ENCODE measurements at places on chromosomes 11 and 22. TPM values are rescaled to one million over a fixed set of nuclear protein-coding genes. Genes with fewer than 3 reads are reported as not detected.

The GGT5 gene
- 2.6 TPM for total RNA-seq

The LDHAL6A gene
- total RNA-seq, result not detected

The KRTAP5-11 gene
- not detected for total RNA-seq

DNA sequence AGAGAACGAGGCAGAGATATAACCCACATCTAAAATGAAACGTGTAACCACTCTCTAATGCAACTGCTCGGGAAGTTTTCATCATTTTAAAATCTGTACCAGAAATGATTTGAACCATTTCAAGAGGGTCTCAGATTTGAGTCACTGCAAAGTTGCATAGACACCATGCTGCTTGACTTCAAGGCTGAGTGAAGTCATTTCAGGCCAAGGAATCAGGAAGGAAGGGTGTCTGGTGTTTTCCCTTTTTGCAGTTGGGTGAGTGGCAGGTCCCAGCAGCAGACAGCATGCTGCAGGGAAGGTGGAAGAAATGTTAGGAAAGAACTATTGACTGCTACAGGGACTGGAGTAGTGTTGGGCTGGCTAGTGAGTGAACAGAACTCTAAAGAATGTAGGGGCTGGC lies 16.5 kb downstream of the TANGO2 start:
- no peak for DNase-seq

DNA sequence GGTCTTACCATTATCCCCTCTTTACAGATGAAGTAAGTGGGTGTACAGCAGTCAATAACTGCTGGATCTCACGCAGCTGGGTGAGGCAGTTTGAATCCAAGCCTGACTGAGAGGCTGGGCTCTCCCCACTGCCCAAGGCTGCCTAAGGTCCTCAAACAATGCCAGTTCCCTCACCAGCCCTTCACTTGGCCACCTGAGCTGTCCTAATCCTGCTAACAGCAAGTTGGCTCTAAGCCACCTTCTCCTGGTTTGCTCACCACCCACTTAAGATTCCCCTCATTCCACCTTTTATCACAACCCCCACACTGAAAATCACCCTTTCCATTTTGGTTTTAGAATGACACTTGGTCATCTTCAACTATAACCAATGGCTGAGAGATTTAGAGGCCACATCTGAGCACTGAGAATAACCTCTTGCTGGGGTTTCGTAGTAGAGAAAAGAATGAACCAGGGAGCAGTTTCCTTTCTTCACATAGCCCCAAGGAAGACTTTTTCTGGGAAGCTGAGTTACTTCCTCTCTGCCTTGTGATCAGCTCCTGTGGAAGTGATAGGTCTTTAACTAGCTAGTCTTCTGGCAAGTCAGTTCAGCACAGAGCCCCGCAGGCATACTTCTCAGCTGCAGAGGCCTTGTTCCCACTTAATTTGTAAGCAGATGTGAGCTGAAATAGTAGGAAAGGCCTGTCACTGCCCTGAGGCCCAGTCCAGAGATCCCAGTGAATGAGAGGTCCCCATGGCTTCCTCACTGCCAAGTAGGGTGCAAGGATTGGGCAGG lies 57.8 kb upstream of the TTC12 start:
- DNase-seq, result no peak

- DNase-seq, result peak; percentile 67
Measured at GRCh38 chr11:469684-470560, 19.8 kb downstream of the PTDSS2 start.

- DNase-seq, result no peak
Measured at GRCh38 chr11:82546661-82547557, 186.8 kb downstream of the FAM181B start.

- DNase-seq, result peak; percentile 20
Measured at GRCh38 chr11:83951521-83951920, 665.4 kb upstream of the CCDC90B start.

GRCh38 chr11:22157531-22157930 lies 35.4 kb upstream of the ANO5 start:
- no peak for DNase-seq

The C11orf21 gene
- total RNA-seq, result 0.52 TPM

- no peak for DNase-seq
Measured at GRCh38 chr22:23036684-23037428, 33.5 kb upstream of the GNAZ start.

- no peak for DNase-seq
Measured at GRCh38 chr22:34858066-34858465, 207.9 kb upstream of the ISX start.

The SMIM35 gene
- not detected for total RNA-seq

- DNase-seq, result peak; percentile 59
Measured at GRCh38 chr22:44026630-44027511, 2.8 kb downstream of the PARVB start.

DNA sequence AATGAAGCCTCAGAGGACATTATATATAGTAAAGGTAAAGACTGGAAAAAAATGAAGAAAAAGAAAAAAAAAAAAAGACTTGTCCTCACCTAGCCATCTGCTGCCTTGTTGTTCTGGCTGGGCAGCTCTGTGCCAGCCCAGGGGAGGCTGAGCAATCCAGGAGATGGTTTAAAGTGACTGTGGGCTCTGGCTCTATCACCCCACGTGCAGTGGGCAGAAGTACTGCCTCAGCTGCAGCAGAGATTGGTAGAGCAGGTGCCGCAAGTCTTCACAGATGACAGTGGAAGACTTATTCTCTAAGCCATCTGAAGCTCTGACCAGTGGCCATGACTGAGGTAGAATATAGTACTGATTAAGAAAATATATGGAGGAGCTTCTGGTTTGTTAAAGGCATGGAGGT lies 62.2 kb downstream of the SGSM3 start:
- DNase-seq, result no peak

DNA sequence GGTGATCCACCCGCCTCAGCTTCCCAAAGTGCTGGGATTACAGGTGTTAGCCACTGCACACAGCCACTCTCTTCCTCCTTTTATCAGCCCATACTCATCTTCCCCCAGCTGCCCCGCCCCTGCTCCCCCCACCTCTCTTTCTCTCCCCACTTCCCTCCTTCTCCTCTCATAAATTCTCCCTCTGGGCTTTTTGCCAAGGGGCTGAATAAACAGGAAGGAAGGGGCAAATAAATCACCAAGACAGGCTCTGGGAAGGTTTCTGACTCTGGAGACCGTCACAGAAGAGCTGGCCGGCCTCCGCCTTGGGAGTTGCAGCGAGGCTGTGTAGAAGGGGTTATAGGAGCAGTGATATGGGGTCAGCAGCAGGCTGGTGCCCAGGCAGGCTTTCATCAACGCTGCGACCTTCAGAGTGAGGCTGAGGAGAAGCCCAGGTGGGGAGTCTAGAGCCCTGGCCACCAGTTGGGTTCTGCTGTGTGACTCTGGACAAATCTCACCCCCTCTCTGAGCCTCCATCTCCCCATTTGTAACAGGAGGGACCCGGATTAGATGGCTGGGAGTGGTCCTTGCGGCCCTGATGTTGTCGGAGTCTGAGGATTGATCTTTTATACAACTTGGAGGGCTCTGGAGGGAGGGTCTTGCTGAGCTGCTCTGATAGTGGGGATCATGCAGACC lies 62.6 kb upstream of the RASD2 start:
- DNase-seq, result peak; percentile 93

- DNase-seq, result no peak
Measured at GRCh38 chr11:20000351-20001134, 159.7 kb downstream of the DBX1 start.

GRCh38 chr11:14519597-14519916 lies 629 bp downstream of the PSMA1 start:
- no peak for DNase-seq

DNA sequence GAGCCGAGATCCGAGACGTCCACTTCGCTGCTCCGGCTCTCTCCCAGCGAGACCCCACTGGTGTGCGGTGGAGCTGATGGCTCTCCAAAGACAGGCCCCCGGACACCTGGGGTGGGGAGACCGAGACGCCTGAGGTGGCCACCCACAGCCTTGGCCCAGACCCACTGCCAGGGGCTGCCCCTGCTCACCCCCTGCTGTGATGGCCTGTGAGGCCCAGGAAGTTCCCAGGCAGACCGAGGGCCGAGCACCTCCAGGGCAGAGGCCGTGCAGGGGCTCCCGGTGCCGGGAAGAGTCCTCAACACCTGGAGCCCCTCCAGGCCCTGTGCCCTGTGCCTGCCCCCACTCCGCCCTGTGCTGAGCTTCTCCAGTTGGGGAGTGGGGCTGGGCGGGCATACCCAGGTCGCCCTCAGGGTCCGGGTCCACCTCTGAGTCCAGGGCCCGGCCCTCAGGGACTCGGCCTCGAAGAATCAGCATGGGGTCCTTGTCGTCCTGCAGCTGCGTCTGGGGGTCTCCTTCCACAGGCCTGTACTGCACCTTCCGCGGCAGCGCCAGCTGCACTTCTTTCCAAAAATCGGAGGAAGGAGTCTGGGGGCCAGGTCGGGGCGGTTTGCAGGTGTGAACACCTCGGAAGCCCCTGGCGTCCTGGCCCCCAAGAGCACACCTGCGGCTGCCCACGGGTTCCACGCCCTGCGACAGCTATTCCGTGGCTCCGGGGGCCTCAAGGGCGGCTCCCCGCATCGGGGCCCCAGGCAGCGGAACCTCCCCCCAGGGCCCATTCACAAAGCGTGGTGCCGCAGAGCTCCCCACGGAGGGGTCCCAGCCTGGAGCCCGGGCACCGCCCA lies 8.6 kb downstream of the SIGIRR start:
- no peak for DNase-seq

The MS4A15 gene
- 0.13 TPM for total RNA-seq

- no peak for DNase-seq
Measured at GRCh38 chr22:50171319-50171964, 911 bp downstream of the PANX2 start.

DNA sequence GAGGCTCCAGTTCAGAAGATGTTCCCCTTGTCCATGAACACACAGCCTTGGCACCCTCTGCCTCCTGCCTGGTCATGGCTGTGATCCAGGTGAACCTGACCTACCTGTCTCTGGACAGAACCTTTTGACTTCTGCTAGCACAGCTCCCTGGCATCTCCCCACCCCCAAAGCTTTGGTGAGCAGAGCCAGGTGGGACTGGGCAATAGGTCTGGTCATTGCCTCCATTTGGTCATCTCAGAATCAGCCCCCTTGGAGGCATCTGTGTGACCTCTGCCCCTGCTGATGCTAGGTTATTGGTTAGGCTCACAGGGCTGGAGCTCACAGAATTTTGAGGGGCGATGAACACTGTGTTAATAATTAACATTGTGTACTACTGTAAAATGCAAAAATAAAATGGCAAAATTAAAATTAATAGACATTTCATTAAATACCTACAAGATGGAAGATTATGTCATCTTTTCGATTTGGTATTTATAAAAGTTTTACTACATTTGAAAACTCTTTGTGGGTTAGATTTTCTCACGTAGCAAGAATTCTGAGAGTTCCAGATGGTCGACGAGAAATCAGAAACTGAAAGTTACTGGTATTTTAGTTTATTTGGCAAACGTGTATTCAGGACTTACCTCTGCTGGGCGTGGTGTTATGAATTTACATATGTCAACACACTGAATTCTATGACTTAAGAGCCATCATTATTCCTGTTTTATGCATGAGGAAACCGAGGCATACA lies 8.3 kb upstream of the KIAA0930 start:
- DNase-seq, result no peak

The TMA7B gene
- total RNA-seq, result 0.20 TPM

DNA sequence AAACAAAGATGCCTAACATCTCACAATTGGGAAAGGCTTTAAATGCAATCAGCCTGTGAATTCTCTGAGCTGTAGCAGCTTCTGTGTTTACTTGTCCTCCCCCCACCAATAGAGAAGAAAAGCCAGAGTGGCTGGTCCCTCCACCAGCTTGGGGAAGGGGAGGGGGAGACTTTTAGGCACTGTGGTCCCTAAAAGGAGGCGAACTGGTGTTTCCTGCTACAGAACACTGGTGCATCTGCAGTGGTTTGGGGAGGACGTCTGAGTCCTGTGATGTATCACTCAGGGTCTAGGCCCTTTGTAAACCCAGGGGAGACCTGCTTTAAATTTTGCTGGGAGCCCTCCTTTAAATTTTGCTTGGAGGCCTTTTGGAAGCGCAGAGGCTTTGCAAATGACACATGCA lies 16.9 kb downstream of the TNRC6B start:
- no peak for DNase-seq

DNA sequence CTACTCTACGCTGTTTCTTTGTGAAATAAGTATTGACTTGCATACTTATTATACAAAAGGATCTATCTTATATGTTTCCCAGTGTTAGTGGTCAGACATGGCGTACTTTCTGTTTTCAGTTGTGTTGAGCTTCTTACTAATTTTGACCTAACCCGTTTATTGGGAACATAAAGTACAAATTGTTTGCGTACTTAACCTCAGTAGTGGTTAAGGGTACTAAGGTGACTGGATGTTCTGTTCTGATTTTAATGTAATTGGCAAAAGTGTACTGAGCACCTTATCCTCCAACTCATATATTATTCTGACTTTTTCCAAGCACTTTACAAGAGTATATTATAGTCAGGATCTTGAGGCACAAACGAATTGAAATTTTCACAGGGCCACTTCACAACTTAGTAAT lies 17.2 kb downstream of the TBCEL start:
- DNase-seq, result no peak

GRCh38 chr11:86021377-86021776 lies 47.5 kb downstream of the PICALM start:
- no peak for DNase-seq

The TNNT3 gene
- total RNA-seq, result 0.72 TPM

GRCh38 chr11:108804511-108804910 lies 139.6 kb downstream of the DDX10 start:
- DNase-seq, result no peak

DNA sequence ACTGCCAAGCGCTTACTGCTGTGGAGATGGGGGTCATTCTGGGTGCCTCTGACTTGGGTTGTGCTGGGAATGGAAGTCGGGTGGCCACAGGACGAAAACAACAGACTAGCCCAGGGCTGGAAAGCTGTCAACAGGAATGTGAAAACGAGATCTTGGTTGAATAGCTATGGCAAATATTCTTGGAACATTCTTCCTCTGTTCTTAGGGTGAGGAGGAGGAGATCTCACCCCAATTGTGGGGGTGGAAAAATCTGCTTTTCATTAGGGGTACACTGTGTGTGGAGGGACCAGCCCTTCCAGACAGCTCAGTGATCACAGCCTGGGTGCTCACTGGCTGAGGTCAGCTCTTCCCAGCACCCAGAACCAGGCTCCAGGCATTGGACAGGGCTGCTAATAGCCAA lies 52.0 kb upstream of the PRSS23 start:
- no peak for DNase-seq

DNA sequence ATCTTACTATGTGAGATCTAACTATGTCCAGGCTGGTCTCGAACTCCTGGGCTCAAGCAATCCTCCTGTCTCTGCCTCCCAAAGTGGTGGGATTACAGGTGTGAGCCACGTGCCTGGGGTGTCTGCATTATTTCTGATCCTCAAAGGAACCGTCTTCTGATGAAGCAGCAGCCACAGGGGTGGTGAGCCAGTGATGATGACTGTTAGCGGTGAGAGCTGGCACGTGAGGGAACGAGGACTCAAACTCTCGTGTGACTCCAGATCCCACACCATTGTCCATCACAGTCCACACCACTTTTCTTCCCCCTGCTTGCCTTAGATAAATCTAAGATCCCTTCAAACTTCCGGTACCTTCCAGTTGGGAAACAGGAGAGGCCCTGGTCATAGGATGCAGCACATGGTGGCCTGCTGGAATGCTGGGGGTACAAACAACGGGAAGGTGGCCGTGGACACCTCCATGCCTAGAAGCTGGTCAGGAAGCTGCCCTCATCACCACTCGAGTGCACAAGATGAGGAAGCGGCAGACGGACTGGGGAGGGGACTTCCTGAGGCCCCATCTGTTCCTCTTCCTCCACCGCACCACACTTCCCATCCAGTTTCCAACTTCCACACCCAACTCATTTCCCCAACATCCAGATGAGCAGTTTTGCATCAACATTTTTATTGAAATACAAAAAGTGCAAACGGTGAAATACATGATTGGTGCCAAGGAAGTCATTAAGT lies 23.8 kb downstream of the ARHGAP1 start:
- DNase-seq, result no peak

Data from colonic mucosa (tissue), 4 donors.